ENCODE measurements at places on chromosomes 1 and 21.

DNA sequence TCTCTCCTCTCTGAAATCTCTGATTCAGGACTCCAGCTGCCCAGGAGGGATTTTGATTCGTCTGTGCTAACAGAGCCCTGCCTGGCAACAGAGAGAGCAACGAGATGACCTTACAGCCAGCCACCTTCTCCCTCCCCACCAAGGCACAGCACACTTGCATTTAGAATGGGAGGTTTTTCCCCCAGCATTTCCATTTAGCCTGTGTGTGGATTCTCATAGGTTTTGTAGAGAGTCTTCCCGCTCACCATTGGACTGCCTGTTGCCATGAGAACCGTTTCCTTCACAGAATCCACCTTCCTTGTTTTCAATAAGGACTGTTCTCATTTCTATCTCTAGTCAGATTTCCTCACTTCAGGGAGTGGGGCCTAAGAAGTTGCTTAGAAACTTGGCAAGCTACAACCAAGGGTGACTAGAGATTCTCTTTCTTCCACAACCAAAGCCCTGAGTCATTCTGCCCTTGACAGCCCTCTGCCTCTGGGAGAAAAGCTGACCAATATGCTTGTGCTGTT is 5.8 kb upstream of the IKBKE start:
- DNase-seq: peak; percentile 78

- DNase-seq: no peak
These were observed 25.6 kb upstream of the MOB3C start for GRCh38 chr1:46642115-46642680.

DNA sequence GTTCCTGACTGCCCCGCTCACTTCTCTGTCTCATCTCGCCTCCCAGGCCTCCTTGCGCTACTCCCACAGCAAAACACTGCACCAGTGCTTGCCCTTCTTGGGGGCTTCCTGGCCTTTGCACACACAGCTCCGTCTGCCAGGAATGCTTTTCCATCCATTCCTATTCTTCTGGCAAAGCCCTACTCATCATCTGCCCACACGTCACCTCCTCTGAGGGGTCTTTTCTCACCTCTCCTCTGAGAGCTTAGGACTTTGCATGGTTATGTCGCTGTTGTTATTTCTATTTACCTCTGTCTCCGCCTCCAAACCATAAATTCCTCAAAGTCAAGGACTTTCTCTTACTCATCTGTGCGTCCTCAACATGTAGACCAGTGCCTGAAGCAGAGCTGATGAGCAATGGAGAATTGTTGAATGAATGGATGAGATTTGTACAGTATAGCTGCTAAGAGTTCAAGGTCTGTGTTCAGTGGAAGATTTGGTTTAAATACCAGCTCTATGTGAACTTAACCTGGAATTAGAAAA is 26.4 kb upstream of the BTG2 start:
- DNase-seq: no peak

DNA sequence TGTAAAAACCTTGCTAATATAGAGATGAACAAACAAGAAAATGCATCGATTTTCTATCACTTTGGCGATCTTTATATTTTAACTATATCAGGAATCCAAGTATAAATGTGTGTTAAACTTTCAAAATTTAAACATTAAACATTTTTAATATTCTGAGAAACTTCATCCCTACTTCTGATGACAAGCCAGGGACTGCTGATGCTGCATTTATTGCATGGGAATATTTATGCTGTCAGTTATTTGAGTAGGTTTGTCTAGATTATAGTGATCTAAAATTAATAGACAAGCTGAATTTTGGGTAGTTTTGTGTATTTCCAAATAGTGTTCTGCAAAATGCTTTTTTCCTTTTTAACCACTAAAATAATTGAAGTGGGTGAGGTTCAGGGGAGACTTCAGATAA is 175.3 kb downstream of the LEPR start:
- DNase-seq: no peak

DNA sequence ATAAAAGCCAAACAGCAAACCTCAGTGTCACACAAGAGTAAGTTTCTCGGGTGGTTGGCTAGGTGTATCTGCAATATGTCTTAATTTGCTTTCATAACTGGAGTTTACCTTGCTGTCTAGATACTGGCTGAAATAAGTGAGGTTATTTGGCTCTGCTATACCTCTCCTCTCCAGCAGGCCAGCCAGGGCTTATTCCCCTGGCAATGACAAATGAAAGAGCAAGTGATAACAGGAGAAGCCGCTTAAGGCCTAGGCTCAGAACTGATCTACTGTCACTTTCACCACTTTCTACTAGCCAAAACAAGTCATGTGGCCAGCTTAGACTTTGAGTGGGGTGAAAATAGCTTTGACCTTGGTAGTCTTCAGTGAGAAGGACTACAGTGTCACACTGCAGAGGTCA is 4.8 kb upstream of the RPE65 start:
- no peak for DNase-seq

DNA sequence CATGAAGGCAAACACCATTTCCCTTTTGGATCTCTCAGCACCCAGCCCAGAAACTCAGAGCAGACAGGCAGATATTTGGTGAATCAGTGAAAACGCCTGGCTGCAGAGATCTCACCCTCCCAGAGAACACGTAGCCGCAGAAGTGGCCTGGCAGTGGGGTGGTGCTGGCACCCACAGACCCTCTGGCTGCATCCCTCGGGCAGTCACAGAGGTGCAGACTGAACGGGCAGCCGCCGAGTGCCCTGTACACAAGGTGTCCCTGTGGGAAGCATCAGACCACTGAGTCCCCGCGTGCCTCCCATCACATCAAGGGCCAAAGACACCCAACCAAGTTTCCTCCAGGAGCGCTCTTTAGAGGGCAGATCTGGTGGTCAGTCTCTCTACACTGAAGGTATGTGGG is 12.1 kb downstream of the FAM89A start:
- no peak for DNase-seq

- DNase-seq: no peak
These were observed 48.3 kb upstream of the LBR start for GRCh38 chr1:225476100-225476511.

DNA sequence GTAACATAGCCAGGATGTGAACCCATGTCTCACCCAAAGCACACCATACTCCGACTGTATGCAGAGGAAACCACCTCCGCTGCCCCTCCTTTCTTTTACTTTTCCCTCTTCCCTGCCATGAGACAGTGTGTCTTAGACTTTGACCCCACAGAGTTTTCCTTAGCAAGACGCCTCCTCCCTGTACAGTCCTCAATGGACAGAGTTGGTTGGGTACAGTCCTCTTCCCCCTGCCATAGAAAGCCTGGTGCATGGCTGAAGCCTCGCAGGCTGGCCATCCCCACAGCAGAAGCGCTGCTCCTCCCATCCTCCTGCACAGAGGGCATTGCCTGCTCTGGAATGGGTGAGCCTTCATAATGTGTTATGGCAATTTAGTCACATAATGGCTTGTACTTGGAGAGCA is 127.9 kb downstream of the PLPP3 start:
- no peak for DNase-seq

DNA sequence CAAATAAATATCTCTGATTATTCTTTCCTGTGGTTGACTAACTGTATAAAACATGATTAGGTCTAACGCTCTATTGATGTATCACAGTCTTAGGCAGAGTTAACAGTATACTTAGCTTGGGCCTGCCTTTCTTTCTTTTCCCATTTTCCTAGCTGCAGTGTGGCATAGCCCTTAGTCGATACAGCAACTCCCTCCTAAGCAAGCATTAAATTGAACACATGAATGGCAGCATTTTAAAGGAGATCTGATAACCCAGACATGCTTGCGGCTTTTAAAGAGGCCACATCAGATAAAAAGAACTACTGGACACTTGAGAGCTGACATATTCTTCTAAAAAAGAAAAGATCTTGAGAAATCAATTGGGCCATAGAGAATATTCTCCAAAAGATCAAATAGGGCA is 312.0 kb upstream of the TMPRSS15 start:
- DNase-seq: no peak

GRCh38 chr21:36461277-36461917 is 18.5 kb downstream of the CLDN14 start:
- DNase-seq: no peak

DNA sequence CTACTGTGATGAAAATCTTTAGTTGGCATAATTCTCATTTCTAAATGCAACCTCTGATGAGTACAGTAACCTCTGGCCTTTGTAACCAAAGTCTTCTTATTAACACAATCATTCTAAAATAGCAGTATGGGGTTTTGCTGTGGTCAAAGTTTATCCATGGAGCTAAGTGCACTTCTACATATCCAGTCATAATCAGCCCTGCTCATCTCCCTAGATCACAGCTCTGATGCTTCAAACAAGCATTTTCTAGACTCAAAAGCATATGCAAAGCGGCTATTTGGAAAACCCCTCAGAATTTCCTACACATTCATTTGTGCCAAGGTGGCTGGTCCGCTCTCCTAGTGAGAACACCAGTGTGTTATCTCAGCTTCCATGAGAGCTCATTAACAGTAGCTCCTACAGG is 418.6 kb downstream of the MRPL39 start:
- DNase-seq: no peak

GRCh38 chr1:167695147-167695546 is 26.6 kb upstream of the MPZL1 start:
- no peak for DNase-seq

DNA sequence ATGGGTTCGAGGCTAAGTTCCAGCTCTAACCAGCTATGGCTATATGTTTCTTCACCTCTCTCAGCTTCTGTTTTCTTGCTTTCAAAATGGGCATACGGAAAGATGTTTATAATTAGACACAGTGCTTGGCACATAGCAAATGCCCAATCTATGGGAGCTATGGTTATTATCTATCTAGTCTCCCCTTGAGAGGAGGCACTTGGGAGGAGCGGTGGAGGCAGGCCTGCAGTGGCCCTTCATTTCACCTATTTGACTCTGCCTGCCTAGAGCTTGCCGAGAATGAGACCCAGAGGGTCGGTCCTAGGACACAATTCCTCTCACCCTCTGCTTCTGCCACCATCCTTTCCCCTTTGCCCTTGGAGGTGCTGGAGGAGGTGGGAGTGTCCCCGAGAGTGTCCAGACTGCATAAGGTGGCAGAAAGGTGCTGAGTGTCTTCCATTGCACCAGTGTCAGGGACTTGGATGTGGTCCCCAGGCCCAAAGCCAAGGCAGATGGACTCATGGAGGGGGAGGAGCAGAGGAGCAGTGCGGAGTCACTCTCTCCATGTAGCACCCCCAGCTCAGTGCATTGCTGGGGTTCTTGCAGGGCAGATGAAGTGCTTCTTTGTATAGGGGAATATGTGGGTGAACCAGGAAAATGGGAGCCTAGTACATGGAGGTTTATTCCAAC is 9.0 kb downstream of the LGR6 start:
- no peak for DNase-seq

DNA sequence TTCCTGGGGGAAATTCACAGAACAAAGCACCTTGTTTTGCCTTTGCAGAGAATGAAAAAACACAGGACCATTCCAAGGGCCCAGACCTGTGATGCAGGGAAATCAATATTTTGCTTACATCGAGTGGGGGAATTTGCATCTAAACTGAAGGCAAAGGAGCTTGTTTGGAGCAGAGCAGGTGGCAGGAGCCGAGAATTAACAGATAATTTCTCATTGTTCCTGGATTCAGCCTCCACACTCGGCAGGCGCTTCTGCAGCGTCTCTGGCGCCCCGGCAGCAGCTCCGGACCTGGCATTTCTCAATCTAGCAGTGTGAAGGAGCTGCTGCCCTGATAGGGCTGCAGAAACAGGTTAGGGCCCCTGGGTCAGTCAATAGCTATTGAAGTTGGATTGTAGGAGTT is 2.0 kb upstream of the SYT6 start:
- no peak for DNase-seq

DNA sequence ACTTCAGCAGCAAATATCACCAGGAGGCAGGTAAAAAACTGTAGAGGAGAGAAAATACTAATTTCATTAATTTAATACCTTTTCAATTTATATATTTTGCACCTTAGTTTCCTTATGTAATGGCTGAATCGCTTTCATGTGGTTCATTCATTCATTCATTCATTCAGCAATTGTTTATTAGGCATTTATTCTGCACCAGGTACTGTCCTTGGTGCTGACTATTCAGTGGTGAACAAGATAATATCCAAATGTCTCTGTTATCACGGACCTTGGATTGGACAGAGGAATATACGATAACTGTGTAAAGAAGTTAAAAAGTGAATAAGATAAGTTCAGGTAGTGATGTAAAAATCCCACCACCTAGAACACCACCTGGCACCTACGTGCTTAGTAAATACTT is 28.8 kb downstream of the TSPAN2 start:
- DNase-seq: no peak

DNA sequence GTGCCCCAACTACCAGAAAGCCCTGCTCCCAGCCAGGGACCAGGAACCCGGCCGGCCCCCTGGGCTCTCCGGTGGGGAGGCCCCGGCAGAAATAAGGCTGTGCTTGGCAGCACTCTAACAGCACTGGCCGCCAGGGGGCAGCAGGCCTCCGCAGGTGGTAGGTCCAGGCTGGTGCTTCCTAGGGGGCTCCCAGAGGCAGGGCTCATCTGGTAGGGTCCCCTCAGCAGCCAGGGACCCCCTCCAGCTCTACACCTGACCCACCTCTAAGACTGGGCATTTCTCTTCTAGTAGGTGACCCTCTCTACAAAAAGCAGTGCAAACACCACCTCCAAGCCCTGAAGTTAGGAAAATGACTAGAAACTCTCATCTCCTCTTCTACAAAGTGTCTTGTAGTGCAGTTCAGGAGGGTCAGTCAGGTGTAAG is 85.6 kb downstream of the STUM start:
- DNase-seq: peak; percentile 52

DNA sequence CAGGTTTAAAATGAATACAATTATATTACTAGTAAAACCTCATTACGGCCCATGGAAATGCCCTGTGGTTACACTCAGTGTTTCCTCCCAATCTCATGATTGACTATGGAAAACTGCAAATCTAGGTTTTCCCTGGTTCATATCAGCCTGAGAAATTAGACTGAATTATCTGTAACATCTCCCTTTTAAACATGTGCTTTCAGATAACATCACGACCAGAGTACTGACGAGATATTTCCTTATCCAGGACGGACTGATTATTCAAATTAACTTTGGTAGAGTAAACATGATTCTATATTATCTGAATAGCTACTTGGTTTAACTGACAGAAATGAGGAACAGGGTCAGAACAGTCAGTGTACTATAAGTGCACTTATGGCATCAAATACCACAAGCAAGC is 82.3 kb downstream of the RGS7 start:
- no peak for DNase-seq

- no peak for DNase-seq
These were observed 2.0 kb upstream of the NCMAP start for GRCh38 chr1:24553931-24554330.

DNA sequence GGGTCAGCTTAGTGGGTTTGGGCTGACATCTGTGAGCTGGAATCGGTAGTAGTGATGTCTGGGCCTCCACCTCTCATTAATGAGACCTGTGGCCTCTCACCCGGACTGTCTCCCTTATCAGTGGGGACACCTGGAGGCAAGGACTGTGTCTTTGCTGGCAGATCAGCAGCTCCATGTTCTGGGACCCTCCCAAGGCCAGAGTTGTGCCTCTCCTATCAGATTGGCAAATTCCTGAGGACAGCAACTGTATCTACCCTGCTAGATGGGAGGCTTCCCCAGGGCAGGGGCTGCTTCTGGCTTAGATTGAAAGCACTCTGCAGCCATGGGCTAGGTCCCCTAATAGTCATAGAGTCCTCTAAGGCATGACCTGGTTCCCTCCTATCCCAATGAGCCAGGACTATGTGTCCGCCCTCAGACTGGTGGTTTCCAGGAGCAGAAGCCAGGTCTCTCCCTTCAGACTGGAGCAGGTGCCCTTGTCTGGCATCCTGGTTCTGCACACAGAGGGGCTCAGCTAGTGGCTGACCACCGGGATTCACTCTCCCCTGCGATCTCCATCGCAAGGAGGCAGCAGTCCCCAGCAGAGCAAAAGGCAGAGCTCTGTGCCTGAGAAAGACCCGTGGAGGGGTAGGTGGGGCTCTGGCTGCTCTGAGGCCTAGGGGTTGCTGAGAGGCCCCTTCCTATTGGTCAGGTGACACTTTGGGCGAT is 5.8 kb downstream of the DRAXIN start:
- DNase-seq: no peak
